ENCODE measurements at places on chromosomes 5 and 9.

DNA sequence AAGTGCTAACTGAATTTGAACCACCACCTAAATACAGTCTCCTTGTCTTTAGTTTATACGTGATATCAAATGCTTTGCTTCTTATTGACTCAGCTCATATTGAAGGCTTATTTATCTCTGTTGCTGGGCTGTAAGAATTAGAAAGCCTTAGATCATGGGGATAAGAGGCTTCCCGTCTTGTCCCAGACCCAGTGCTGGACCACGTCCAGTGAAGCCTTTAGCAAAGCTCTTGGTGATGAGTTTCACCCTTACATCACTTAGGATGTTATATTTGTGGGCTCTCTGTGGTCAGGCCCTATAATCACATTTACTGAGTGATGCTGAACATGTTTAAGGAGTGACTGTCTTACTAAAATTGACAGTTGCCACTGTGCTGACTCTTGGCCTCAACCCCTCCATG is 11.2 kb downstream of the FAM240B start:
- no peak for DNase-seq

DNA sequence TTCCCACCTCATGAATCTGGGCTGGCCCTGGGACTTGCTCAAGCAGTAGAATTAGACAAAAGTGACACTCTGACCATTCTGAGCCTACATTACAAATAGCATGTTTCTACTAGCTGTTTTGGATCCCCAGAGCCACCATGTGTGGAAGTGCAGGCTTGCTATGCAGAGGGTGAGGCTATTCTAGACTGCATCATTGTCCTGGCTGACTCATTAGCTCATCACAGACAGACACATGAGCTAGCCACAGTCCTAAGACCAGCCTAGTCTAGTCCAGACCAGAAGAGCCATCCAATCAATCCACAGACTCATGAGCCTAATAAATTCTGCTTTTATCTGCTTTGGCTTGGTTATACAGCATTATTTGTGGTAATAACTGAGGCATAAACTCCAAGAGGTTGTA is 351.9 kb downstream of the PRELID2 start:
- DNase-seq = no peak

- no peak for DNase-seq
Observed at GRCh38 chr9:134321531-134321930, 4.7 kb upstream of the RXRA start.

DNA sequence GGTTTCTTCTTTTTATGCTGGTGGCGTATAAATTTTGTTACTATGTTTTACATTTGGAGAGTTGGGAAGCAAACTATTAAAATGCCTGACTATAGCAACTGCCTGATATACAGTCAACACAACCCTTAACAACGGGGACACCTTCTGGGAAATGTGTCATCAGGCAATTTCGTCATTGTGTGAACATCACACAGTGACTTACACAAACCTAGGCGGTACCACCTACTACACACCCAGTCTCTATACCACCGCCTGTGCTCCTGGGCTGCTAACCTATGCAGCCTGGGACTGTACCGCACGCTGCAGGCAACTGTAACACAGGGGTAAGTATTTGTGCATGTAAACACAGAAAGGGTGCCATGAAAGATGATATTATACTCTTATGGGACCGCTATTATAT is 1.3 kb upstream of the CDHR2 start:
- DNase-seq = no peak

- DNase-seq = no peak
Observed at GRCh38 chr9:121839726-121840500, 188.5 kb downstream of the DAB2IP start.

- DNase-seq = no peak
Observed at GRCh38 chr5:10563945-10564837, at the start of gene ANKRD33B. ANKRD33B (plus strand) TSS chr5:10564070; CDS start chr5:10564468, 398 bp downstream.

DNA sequence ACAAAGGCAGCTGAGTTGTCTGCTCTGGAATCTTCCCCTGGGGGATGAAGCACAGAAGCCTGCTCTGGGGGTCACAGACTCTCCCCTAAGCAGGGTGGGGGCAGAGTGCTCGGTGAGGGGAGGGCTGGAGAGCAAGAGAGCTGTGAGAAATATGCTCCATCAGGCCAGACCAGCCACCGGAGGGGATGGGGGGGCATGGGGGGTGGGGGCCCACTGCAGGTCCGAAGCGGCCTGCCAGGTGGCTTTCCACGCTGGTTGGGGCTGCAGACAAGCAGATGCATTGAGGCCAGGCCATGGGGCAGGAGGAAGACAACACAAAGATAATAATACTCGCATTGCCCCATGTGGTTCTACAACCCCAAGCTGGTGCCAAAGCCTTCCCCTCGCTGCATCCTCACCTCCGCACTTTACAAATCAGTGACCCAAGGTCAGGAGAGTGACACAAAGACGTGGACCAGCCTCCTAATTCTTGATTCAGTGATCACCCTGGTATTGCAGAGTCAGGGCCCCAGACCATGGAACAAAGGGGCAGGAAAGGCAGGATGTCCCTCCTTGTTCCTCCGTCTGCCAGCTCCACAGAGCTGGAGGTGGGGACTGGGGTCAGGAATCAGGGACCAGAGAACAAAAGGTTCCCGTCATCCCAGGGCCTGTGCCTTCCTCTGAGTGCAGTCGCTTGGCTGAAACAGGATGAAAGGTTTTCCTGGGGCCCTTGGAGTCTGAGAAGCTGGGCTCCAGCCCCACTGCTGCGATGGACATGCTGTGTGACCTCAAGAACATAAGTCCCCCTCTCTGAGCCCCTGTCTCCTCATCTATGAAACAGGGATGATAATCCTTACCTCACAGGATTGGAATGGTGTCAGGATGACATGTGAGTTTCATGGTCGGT is 37.2 kb upstream of the GABRP start:
- DNase-seq = no peak

DNA sequence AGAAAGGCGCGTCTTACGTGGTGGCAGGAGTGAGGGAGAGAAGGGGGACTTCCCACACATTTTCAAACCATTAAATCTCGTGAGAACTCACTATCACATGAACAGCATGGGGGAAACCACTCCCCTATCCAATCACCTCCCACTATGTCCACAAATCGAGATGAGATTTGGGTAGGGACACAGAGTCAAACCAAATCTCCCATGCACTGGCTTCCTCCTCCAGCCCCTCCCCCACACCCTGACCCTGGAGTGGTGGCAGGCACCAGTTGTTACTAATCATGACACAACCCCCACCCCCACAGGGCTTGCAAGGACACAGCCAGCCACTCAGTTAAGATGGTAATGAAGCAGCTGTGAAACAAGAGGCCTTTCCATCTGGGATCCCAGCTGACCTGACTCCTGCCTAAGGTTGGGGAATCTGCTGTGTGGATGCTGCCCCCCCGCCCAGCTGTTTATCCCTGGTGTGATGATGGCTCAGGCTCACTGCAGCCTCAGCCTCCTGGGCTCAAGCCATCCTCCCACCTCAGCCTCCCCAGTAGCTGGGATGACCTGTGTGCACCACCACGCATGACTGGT is 57.1 kb upstream of the FUBP3 start:
- DNase-seq = no peak

GRCh38 chr5:98453296-98453695 is 320.2 kb upstream of the RGMB start:
- no peak for DNase-seq

GRCh38 chr9:137452006-137452760 is 7.0 kb downstream of the NSMF start:
- no peak for DNase-seq

DNA sequence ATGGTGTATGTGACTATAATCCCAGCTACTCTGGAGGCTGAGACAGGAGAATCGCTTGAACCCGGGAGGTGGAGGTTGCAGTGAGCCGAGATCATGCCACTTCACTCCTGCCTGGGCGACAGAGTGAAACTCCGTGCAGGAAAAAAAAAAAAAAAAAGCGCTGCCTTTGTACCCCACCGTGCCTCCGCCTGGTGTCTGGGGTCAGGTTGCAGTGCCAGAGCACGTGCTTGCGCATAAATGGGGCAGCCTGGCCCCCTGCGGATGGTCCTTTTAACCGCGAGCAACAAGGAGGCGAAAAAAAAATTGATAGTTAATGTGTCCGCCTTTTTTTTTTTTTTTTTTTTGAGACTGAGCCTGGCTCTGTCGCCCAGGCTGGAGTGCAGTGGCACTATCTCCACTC is 6.3 kb upstream of the CCNB1 start:
- DNase-seq = no peak

- no peak for DNase-seq
Observed at GRCh38 chr9:88998503-88998902, 7.2 kb downstream of the S1PR3 start.

GRCh38 chr5:19630876-19631275 is 357.1 kb downstream of the CDH18 start:
- DNase-seq = no peak

- no peak for DNase-seq
Observed at GRCh38 chr5:82828211-82828610, 249.0 kb downstream of the TMEM167A start.
